AG20443 (cell line): ENCODE measurements at places on chromosomes 12 and 14.

- DNase-seq = no peak
These were observed 32.0 kb downstream of the CDK17 start for GRCh38 chr12:96368233-96368632.

DNA sequence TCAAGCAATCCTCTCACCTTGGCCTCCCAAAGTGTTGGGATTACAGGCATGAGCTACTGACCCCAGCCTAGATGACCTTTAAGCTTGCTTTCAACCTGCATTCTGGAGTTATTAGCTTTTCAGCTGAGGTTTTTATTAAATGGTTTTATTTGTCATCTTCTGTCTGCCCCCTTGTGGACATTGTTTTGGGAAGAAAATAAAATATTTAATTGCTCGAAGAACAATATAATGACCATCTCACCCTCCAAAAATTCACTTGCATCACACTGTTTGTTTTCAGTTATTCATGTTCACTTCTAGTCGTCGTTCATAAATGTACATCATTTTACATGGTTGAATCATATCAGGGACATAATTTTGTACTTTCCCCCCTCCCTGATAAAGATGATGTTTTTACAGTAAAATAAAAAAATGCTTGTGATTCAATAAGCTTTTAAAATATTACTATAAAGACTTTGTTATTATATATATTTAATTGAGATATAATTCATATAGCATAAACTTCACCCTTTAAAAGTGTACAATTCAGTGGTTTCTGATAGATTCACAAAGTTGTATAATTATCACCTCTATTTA, 10.1 kb upstream of the SPATS2 start:
- peak; percentile 65 for DNase-seq

DNA sequence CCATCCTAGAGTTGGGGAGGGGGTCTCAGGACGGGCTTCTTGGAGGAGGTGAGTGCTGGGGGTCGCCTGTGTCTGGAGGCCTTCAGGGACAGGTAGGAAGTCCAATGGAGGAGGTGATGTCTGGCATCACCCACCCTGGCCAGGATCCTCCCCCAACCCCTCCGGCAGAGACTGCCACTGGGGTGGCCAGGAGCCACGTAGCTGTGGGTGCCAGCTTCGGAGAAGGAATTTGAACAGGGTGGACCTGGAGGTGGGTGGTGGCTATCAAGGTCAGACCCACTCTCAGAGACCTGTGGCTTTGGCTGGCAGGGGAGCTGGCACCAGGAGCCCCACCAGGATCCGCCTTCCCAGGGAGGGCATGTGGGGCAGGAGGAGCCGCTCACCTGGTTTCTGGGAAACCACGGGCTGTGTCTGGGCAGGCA, 9.1 kb downstream of the CEP170B start:
- DNase-seq = no peak

GRCh38 chr12:22657538-22657937, 32.6 kb downstream of the ETNK1 start:
- no peak for DNase-seq

- no peak for DNase-seq
These were observed 943.5 kb downstream of the BCL11B start for GRCh38 chr14:98328496-98328895.

- DNase-seq = peak; percentile 88
These were observed 214.8 kb downstream of the CHST11 start for GRCh38 chr12:104671409-104672095.

- DNase-seq = peak; percentile 24
These were observed 64.5 kb upstream of the DAAM1 start for GRCh38 chr14:59123975-59124374.

DNA sequence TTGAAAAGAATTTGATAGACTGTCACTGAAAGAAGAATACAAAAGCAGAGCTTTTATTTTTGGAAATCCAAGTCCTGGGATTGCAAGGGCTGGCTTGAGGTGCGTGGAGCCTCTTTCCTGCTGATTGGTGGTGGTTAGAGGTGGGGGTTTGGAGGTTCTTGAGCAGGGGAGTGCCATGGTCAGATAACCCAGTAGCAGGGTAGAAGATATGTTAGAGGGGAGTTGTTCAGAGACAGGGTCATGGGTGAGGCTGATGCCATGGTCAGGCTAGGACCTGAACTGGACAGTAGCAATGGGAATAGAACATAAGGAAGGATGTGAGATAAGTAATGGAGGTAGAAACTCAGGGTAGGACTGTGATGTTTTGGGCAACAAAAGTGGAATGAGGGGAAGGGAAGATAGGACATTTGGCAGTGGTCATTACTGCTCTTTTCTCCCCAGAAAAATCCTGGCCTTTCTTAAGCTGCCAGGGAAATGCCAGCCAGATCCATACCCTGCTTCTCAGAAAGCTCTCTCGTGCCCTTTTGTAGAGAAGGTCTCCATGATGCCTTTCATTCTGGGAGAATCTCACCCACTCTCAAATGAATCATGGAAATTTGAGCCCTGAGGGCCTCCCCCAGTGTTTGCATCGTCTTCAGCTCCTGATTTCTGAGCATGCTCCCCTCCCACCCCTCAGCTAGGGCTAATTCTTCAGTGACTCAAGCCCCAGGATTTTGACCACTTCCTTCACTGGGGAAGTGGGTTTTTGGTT, 9.5 kb downstream of the EMP1 start:
- peak; percentile 88 for DNase-seq

DNA sequence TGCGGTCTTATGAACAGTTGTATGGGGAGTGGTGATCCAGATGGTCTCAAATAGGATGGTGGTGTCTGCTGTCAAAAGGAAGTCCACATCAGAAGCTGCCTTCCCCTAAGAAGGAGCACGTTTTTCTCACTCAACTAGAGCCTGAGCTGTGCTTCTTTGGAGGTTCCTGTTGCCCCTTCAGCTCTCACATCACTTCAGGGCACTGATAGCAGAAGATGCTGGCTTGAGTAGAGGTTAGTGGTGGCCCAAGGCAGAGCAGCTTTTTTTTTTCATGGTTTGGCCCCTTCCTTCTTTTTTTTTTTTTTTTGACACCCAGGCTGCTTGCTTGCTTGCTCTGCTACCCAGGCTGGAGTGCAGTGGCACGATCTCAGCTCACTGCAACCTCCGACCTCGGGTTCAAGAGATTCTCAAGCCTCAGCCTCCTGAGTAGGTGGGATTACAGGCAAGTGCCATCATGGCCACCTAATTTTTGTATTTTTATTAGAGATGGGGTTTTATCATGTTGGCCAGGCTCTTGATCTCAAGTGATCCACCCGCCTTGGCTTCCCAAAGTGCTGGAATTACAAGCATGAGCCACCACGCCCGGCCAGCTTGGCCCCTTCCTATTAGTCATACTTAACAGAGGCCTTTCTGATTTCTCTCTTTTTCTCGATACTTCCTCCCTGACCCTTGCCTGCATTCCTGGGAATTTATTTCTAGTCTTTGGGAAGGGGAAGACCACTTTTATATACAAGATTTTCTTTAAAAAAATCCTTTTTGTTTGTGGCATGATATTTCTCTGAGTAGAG, 31.6 kb downstream of the KLRD1 start:
- DNase-seq = peak; percentile 22

- DNase-seq = peak; percentile 11
These were observed 33.6 kb downstream of the PRORP start for GRCh38 chr14:35155962-35156361.

GRCh38 chr12:113863455-113863845, 102.7 kb downstream of the RBM19 start:
- DNase-seq = no peak

- no peak for DNase-seq
These were observed 25.8 kb downstream of the CFL2 start for GRCh38 chr14:34688470-34689206.

GRCh38 chr14:74333909-74334308, 14.4 kb upstream of the VRTN start:
- peak; percentile 57 for DNase-seq

GRCh38 chr12:57719777-57720605, 18.6 kb downstream of the AGAP2 start:
- DNase-seq = no peak

GRCh38 chr14:33259764-33260163, 321.1 kb downstream of the NPAS3 start:
- DNase-seq = no peak

- DNase-seq = no peak
These were observed 18.2 kb downstream of the WSCD2 start for GRCh38 chr12:108147279-108147678.

- no peak for DNase-seq
These were observed 43.3 kb upstream of the LRRK2 start for GRCh38 chr12:40181490-40181889.
